CD4-positive, CD25-positive, alpha-beta regulatory T cell (primary cell): ENCODE measurements at places on chromosomes 7 and 10.

GRCh38 chr10:45495438-45496152 lies 121.6 kb downstream of the ALOX5 start:
- DNase-seq: no peak

GRCh38 chr10:51397695-51398094 lies 301.7 kb downstream of the CSTF2T start:
- DNase-seq: no peak

DNA sequence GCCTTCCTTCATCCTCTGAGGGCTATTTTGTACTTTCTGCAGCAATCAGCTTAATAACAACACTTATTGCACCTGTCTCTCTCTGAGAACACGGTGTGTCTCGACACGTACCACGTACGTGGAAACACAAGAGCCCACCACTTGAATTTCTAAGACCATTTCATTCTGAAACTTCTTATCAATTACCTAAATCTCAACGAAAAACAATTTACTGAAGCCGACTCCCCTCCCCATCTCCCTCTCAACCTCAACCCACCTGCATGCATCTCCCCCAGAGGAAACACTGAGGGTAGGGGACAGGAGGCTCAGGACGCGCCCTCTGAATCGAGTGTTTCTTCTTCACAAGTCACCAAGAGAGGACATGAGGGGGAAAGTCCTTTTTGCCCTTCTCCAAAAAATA lies 278.6 kb downstream of the USP6NL start:
- no peak for DNase-seq

GRCh38 chr10:77638321-77639101 lies 903 bp upstream of the KCNMA1 start:
- DNase-seq: no peak

DNA sequence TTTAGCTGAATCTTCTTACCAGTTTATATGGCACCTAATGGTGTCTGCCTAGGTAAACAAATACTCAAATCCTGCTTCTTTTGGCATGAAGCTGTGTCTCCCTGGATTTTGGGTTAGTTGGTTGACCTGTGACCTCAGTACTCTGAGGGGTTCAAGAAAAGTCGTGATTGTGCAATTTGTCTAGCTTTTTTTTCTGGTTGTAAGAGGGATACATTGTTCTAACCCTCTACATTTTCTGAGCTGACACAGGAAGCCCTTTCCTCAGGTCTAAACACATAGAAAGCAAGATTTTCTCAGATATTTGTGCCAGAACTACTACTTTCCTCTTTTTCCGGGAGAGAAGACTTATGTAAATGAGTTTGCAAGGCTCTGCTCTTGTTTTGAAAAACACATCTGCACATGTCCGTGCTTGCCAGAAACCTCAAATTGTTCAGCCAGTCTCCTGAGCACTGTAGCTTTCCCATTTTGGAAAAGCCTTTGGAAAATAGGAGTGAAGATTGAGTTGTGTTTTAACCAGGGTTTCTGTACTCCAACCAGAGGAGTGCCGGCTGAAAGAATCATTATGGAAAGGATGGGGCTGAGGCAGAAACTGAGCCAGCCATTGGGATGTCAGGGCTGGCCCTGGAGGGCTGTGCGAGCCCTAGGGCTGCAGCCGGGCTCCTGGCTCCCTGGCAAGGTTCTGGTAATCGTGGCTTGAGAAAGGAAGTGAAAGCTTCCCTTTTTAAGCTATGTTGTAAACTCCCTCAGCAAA lies 31.3 kb upstream of the CXCL12 start:
- DNase-seq: no peak

DNA sequence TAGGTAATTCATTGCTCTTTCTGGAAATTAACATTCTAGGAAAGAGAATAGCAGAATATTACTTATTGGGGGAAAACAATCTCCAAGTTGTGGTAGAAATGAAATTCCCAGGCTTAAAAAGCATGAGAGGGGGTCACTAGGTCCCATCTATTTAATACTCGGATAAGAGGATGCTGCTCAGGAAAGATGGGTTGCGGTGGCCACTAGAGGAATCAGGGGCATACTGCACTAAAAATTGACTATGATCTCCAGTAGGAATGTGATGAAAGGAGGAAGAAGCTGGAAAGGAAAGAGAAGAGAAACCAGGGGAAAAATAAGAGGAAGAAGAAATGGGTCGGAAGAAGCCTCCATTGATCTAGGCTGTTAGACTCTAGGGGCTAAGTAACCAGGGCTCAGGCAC lies 192.8 kb downstream of the GPAM start:
- DNase-seq: no peak

GRCh38 chr10:14062528-14063260 lies 268.0 kb downstream of the FRMD4A start:
- no peak for DNase-seq
